ENCODE measurements at places on chromosomes 3 and 15. TPM values are rescaled to one million over a fixed set of nuclear protein-coding genes. Genes with fewer than 3 reads are reported as not detected.

GRCh38 chr3:141529717-141530414 is 43.0 kb downstream of the RASA2 start:
- H3K4me3 ChIP-seq: peak overlapping the region; percentile 8
- H3K4me1 ChIP-seq: peaks cover 47% of the 10 kb centered on the region
- peaks cover 20% of the 10 kb centered on the region for H3K36me3 ChIP-seq
- H3K27me3 ChIP-seq: no peaks in the 10 kb centered on the region
- no peak for DNase-seq
- H3K27ac ChIP-seq: peak overlapping the region; percentile 54

- H3K27ac ChIP-seq: no peak overlapping the region
- no peaks in the 10 kb centered on the region for H3K27me3 ChIP-seq
- H3K4me1 ChIP-seq: no peaks in the 10 kb centered on the region
- no peak for DNase-seq
- H3K4me3 ChIP-seq: no peak overlapping the region
Observed at GRCh38 chr3:182618085-182618732, 175.1 kb upstream of the ATP11B start.

DNA sequence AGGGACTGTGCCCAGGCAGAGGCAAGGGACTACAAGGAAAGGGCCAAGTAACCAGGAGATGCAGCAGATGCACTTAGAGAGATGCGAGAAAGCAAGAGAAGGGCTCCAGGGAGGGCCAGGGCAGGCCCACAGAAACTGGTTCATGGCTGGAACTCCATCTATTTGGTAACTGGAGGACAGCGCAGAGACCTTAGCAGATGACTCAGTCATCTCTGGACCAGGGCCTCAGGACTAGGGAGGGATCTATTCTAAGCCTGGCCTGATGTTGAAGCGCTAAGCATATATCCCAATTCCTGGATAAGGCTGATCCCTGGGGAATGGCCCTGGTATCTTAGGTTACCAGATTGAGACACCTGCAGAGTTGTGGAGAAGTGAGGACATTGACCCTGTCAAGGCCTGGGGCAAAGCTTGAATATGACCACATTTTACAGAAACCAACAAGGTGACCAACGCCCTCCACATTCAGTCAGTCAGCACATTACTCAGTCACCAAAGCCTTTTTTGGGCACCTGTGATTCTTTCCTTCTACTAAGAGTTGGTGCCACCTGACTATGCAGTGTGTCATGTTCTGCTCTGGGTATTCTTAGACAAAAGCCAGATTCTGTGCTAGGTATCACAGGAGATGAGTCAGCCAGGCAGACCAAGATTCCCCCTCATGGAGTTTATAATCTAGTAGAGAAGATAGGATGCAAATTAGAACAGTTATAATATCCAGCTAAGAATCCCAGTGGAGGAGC is 68.4 kb upstream of the SLCO3A1 start:
- no peaks in the 10 kb centered on the region for H3K4me1 ChIP-seq
- no peak for DNase-seq
- no peak overlapping the region for H3K27ac ChIP-seq
- H3K4me3 ChIP-seq: no peak overlapping the region

DNA sequence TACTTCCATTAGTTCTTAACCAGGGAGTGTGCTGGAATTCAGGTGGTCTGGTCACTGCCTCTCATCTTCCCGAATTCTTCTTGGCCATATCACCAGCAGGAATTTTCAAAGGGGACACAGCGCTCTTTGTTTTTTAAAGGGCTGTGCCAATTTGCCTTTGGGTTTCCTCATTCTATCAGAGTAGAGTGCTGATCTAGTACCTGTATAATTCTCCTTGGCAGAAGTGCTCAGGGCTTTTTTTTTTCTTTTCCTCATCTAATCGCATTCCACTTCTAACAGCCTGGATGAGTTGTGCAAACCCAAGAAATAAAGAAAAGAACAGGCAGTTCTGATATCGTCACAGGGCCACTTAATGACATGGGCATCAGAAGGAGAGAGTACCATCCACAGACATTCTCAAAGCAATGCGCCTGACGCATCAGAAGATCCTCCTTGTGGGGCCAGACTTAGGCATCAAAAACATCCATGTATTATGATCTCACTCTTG is 121.0 kb downstream of the ASB7 start:
- no peaks in the 10 kb centered on the region for H3K36me3 ChIP-seq
- peaks cover 7% of the 10 kb centered on the region for H3K27me3 ChIP-seq
- no peaks in the 10 kb centered on the region for H3K4me1 ChIP-seq
- no peak overlapping the region for H3K27ac ChIP-seq

DNA sequence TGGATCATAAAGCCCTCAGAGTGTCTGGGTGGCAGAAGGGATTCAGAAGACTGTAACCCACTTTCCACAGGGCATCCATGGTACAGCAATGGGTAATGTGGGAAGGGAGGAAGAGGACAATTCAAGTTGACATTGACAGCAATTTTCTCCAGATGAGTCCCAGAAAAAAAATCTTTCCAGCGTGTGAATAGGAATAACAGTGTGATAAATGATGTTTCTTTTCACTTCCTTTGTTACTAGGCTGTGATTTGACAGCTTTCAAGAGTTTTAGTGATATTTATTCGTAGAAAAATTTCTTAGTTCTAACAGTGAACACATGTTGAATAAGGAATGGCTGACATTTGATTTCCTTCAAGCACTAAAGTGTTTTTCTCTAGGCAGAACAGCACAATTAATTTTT is 186.4 kb downstream of the CADPS start:
- H3K4me3 ChIP-seq: no peak overlapping the region
- H3K36me3 ChIP-seq: no peaks in the 10 kb centered on the region
- H3K27ac ChIP-seq: no peak overlapping the region
- no peak for DNase-seq

DNA sequence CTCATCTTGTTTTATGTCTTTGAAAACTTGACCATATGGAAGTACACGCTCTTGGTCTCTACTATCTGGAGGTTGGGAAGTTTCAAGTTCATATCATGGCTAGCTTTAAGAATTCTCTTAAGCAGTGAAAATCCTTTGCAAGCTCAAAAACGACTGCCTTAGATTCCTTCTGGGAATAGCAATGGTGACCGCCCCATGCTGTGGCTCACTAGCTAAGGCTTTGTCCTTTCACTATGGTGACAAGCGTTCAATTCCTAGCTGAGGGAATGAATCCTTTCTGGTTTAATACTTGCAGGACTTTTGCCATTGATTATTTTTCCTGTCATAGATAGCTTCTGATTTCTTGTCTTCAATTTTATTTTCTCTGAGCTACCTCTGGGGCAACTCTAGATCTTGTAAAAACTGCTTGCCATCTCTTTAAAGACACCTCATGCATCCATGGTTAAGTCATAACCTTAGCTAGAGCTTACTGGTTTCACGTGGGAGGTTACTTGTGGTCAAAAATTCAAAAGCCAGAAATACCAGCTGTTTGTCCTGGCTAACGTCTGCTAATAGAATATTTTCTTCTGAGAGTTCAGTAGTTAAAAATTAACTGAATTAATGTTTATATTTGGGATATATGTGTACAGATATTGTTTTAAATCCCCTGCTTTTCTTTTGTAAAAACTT is 673.4 kb upstream of the CBLB start:
- H3K27ac ChIP-seq: no peak overlapping the region
- DNase-seq: no peak
- H3K4me3 ChIP-seq: no peak overlapping the region

DNA sequence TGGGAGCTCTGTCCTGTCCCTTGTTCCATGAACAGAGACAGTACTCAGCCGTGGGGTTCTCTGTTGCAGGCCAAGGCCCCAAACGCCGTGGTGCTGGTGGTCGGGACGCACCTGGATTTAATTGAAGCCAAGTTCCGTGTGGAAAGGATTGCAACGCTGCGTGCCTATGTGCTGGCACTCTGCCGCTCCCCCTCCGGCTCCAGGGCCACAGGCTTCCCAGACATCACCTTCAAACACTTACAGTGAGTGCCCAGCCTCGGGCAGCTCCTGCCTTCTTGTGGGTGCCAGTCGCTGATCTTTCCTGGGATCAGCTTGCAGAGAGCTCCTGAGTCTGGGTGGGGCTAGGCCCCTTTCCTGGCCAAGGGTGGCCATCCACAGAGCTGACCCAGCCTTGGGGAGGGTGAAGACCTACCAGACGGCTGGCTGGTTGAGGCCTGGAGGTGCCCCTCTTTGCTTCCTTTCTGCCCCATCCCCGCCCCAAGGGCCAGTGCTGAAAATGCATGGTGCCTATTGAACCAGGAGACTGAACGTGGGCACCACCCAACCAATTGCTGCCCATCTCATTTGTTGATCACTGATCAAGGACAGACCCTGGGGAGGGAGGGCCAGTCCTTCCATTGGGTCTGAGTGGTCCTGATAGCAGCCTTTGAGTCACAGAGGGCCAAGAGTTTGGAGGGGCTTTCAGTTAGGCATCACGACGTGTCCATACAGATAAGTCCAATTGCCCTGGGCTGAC is 106.9 kb downstream of the LRRK1 start:
- H3K27ac ChIP-seq: no peak overlapping the region
- peaks cover 7% of the 10 kb centered on the region for H3K27me3 ChIP-seq
- no peaks in the 10 kb centered on the region for H3K36me3 ChIP-seq
- no peak overlapping the region for H3K4me3 ChIP-seq

DNA sequence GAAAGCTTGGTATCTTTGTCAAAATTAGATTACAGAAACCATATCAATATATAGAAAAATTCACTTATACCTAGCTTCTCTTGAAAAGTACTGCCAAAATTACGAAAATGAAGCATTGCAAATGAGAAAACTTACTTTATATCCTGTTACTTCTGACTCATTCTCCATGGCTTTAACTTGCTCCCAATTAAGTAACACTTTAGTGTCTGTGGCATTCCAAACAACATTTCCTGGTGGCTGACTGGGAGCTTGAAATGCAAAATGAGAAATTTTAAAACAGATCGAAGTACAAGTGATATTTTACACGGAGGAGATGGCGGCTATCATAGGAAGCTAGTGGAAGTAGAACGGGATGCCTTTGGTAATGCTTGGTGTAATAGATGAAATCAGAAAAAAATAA is 347.3 kb downstream of the CNTN3 start:
- no peaks in the 10 kb centered on the region for H3K27me3 ChIP-seq
- no peak overlapping the region for H3K4me3 ChIP-seq
- no peak overlapping the region for H3K27ac ChIP-seq
- H3K36me3 ChIP-seq: no peaks in the 10 kb centered on the region

DNA sequence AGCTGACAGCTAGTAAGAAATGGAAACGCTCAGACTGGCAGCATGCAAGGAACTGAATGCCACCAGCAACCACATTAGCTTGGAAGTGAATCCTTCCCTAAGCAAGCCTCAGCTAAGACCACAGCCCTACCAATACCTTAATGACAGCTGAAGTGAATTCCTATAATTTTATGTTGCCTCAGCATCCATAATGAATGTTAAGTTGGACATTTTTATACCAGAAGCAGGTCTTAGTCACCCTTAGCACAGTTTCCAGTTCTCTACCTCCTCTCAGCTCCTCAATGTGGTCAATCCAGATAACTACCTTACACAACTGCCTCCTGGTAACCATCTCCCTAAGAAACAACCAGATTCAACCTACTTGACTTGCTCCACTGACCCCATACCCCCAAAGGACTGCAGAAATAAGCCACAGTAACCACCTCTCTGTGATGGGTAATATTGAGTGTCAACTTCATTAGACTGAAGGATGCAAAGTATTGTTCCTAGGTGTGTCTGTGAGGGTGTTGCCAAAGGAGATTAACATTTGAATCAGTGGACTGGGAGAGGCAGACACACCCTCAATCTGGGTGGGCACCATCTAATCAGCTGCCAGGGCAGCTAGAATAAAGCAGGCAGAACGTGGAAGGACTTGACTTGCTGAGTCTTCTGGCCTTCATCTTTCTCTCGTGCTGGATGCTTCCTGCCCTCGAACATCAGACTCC is 33.5 kb downstream of the NEDD4 start:
- H3K4me3 ChIP-seq: no peak overlapping the region
- no peaks in the 10 kb centered on the region for H3K27me3 ChIP-seq
- H3K4me1 ChIP-seq: peaks cover 9% of the 10 kb centered on the region
- H3K27ac ChIP-seq: no peak overlapping the region

DNA sequence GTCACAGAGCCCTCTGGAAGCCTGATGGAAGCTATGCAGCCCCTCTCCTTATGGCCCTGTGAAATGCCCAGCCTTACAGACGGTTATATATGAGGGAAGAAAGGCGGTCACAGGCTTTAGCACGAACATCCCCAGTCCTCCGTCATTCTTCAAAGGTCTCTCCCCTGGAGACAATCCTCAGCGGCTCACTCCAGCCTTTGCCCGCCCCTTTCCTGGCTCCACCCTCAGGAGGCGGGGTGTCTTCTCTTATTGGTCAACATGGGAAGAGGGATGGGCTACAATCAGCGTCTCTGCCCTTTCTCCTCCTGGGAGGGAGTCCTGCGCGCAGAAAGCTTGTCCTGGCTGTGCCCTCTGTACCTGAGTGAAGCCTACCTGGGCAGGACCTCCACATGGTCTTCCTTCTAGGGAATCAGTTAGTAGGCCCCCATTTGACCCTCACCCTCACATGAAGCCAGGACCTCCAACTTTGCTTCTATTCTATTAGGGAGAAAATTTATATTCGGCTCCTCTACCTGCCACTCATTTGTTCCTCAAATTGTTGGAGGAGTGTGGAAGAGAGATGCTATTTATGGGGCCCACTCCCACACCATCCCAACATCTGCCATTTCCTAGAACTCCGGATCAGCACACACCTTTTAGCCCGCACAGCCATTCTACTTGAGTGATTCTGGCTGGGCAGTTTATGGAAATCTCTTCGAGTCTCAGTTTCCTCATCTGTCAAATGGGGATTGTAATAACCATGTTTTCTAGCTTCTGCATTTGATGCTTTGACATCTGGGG is 112.9 kb upstream of the SLC6A11 start:
- H3K36me3 ChIP-seq: no peaks in the 10 kb centered on the region
- no peak for DNase-seq
- H3K27me3 ChIP-seq: peaks cover 82% of the 10 kb centered on the region
- no peak overlapping the region for H3K4me3 ChIP-seq
- no peak overlapping the region for H3K27ac ChIP-seq

- DNase-seq: no peak
- H3K36me3 ChIP-seq: no peaks in the 10 kb centered on the region
- H3K27ac ChIP-seq: no peak overlapping the region
Observed at GRCh38 chr15:101482526-101483371, 6.8 kb downstream of the PCSK6 start.

DNA sequence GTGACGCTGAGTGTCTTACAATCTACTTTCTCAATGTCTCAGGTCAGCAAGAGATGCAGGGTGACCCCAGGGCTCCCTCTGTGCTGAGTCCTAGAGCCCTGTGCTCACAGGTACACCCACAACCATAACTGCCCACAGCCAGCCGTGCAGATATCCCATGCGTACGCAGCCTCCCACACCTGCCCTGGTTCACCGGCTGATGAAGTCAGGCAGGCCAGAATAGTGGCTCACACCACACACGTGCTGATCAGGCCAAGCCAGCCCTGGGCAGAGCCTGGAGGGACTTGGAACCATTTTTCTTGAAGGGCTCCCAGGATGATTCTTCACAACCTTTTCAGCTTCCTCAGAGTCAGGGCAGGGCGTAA is 63.6 kb upstream of the RPL32 start:
- no peak overlapping the region for H3K4me3 ChIP-seq
- H3K27me3 ChIP-seq: no peaks in the 10 kb centered on the region
- H3K4me1 ChIP-seq: peaks cover 23% of the 10 kb centered on the region
- H3K36me3 ChIP-seq: no peaks in the 10 kb centered on the region

- H3K27ac ChIP-seq: peak overlapping the region; percentile 77
- H3K36me3 ChIP-seq: no peaks in the 10 kb centered on the region
- H3K4me1 ChIP-seq: peaks cover 46% of the 10 kb centered on the region
- no peaks in the 10 kb centered on the region for H3K27me3 ChIP-seq
- DNase-seq: no peak
Observed at GRCh38 chr3:23760325-23760724, 45.4 kb upstream of the UBE2E1 start.

The IGF2BP2 gene
- 5.0 TPM for total RNA-seq

Measured in natural killer cell treated with Interleukin-12 subunit alpha and Interleukin-12 subunit beta and Interleukin-15 and Interleukin-18, amount 100 ng/mL, for 72 hours (primary cell).